HCT116 (cell line): ENCODE measurements at places on chromosomes 3 and 15.

GRCh38 chr15:32889214-32889613, 171.4 kb downstream of the GREM1 start:
- no peak for DNase-seq

DNA sequence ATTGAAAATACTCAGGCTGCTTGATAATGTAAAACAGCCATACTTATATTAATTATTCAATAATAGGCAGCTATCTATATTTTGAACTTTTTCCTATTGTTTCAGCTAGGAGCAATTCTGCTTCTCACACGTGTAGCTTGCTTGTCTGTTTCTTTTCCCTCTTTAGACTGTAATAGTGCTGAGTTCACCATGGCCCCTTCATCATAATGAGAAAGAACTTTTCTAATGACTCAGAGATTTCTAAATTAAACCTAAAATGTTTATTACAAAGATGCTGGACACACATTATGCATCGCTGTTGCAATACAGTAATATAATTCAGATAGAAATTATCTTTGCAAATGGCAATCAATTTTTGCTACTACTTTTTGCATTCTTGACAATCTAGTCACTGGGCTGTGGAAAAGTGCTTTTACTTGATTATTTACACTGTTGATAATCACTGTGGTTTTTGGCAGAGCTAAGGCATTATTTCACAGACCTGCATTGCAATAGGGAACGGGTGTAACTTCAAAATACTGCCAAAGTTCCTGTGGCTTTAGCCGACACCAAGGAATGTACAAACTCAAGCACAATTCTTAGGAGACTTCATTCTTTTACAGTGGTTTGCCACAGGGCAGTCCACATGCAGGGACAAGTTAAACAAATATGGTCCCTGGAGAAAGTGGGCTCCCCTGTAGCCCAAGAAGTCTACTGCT, 281.0 kb upstream of the TBL1XR1 start:
- DNase-seq, result peak; percentile 56

GRCh38 chr3:124325248-124325647, 333.3 kb upstream of the ROPN1 start:
- DNase-seq, result no peak

- peak; percentile 71 for DNase-seq
Observed at GRCh38 chr15:51649659-51650521, 27.3 kb upstream of the DMXL2 start.

DNA sequence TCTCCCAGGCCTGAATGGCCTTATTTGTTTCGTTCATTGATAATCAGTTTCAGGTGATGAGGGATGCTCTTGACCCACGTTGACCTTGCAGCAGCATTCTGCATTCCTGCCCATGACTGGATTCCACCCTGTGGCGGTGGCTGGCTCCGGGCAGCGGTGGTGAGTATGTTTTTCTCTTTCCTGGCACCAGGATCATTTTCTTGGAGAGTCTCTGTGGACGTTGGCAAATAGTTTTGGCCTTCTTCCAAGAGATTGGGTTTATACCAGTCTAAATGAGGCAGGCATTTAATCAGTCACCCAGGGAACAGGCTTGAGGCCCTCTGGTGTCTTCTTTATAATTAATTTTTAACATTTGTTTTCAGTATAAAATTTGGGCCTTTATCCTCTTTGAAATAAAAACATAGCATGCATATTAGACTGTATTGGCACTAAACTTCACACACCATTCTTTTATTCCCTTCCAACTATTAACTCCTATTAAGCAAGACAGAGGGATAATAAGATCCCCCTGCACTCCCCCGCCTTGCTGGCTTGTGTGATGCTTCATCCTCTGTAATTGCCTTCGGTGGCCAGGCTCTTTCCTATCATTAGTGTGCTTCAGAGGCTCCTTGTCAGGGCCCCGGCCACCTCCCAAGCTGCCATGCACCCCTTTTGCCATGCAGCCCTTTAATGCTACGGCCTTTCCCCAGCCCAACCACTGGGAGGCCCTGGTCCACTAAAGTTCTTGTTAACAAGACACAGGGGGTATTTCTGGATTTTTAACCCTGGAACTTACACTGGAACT, 176.2 kb upstream of the TOPAZ1 start:
- DNase-seq, result no peak

GRCh38 chr3:46236294-46237054, 5.8 kb upstream of the CCR3 start:
- no peak for DNase-seq

GRCh38 chr3:14549256-14549919, 9.2 kb upstream of the GRIP2 start:
- peak; percentile 15 for DNase-seq

- no peak for DNase-seq
Observed at GRCh38 chr3:111852540-111852939, 6.5 kb upstream of the PHLDB2 start.

GRCh38 chr3:142318331-142318730, 92.9 kb upstream of the GK5 start:
- DNase-seq, result no peak

DNA sequence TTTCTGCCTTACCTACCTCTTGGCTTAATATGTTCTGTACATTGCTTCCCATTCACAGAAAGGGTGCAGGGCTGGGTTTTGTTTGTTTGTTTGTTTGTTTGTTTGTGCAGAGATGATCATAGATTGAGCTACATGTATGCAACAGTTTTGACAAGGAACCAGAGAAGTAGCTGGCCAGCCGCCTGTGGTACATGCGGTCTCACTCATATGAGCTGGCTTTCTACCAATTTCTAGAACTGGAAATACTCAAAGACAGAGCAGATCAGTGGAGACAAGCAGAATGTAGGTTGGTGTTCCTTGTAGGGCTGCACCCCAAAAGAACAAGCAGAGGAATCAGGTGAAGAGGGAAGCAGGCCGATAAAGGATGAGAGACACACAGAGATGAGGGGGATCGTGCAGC, 502.7 kb downstream of the SOX2 start:
- no peak for DNase-seq

DNA sequence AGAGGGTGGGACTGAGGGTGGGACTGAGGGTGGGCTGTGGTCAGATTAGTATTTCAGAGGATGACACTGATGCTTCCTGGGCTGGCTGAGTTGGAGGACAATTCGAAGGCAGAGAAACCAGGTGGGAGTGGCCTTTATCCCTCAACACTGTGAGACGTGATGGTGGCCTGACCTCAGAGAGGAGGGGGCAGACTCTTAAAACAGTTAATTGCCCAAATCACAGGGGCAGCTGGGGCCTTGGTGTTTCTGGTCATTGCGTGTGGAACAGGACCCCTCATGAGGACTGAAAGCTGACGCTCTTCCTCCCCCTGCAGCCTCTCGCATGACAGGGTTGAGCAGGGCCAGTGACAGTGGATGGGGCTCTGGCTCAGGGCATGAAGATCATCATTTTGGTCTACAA, 18.7 kb downstream of the DNASE1L3 start:
- no peak for DNase-seq

DNA sequence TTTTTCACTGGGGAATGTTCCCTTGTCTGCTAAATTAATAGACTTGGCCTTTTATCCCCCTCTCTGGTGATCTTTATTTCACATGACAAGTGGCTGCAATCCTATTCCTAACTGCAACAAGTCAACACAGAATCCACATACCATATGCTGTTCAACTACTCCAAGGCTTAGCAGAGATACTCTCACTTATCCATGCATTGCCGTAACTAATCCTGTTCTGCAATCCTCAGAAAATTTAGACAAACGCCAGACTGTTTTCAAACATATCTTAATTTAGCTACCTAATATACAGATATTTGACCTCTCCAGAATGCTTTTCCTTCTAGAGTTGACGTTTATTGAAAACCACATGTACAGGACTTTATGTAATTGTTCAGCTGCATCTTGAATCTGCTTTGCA, 37.9 kb downstream of the EID1 start:
- DNase-seq, result no peak

DNA sequence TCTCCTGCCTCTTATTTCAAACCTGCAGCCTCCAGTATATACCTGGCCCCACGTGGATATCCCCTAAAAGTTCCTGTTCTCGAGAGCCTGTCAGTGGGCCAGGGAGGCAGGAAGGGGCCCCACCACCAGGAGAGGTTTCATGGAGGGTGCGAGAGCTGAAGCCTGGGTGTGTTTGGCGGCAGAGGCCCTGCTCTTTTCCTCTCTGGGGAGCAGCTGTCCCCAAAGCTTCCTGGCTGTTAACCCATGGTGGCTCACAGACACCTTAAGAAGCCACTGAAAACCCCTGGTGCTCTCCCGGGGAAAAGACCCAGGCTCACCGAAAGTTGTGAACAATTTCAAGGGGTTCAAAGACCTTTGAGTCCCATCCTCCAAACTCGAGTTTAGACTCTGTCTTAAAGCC, 1.1 kb downstream of the PRRT3 start:
- DNase-seq, result no peak

DNA sequence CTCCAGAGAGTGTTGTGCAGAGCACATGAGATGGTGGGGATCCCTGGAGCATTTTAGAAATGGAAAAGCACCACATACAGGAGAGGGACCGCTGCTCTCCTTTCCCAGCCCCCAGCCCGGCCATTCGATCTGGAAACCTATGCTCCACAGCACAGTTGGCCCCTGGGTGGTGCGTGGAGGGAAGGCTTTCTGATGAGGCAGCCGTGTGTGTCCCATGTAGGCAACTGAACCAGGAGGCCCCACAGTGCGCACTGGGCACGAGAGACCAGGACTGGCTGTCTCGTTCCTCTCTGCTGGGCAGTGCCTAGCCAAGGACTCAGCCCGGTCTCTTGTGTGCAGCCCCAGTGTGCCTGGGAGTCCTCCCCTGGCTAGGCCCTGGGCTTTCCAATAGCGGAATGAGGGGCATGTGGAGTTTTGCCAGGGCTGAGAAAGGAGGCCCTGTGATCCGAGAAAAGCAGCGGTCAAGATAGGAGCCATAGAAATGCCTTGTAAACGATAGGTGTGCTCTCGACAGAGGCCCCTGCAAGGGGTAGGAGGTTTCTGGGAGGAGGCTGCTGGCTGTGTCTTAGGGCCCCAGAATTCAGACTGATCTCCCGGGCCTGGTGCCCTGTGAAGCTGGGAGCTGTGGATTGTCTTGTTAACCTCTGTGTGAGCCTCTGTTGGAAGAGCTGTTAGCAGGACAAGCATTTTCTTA, 39.0 kb downstream of the CHDH start:
- DNase-seq, result no peak

DNA sequence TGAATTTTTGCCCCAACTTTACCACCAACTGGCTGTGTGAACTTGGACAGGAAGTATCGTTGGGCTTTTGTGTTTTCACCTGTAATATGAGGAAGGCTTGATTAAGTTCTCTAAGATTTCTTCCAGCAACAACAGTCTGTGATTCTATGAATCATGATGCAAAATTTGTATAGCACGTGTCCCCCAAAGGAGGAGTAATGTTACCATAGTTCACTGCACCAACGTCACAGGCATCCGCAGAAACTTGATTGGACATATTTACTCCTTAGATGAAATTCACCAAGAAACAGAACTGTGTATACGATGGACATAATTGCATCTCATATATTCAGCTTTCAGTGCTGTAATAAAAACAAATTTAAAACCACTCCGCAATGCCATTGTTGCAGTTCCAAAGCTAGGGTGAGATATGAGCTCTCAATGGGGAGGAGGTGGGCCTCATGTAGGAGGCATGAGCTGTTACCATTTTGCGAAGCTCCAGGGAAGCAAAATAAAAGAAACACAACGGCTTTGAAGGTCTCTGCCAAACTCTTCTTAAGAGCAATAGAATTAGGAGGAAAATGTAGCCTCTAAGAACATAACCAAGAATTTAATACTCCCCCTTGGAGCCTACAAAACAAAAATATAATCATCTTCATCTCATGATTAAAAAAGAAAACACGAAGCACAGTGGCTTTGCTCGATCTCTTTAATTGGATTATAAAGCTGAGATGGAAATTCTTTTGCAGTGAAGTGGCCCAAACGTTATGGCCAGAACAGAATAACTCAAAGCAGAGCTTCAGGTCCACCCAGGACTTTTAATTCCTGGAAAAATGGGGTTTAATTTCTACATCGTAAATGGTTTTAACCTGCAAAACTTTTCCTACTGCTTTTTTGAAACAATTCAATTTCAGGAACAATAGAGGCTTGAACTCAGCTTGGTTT, 80.7 kb downstream of the CHST2 start:
- DNase-seq, result no peak

- no peak for DNase-seq
Observed at GRCh38 chr3:126784254-126784653, 80.2 kb downstream of the CHCHD6 start.

DNA sequence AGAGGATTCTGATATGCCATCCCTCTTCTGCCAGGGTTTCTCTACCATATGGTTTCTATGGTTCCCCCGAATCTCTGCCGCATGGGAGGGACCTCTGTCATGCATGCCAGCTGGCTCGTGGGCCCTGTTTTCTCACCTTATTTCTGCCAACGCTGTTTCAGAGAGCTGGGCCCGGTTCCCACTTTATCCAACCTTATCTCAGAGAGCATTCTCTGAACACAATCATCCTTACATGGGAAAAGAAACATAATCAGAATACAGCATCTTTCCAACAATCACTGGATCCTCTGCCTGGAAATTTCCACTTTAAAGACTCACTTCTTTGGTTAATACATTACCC, 234.5 kb upstream of the ZBTB20 start:
- DNase-seq, result no peak

GRCh38 chr3:10164546-10165393, at the start of gene IRAK2:
Gene IRAK2, plus strand, starts transcription at chr3:10164919. Its CDS starts 36 bp downstream, at chr3:10164955.
- peak; percentile 22 for DNase-seq

DNA sequence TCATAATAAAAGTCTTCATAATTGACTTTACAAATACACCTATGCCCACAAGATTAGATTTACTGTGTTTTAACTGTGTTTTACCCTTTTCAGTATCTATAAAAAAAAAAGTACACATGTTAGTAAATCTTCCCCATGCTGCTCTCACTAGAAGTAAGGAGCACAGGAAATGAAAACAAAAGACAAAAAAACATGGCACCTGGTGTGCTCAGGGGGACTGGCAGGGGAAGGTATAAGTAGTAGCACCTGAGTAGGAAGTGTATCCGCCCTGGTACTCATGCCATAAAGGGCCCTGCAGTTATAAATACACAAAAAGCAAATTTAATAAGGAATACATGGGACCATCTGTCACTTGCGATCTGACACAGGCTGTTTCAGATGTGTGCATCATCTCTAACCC, 8.9 kb upstream of the ALDH1A2 start:
- DNase-seq, result no peak

GRCh38 chr15:58332676-58333400, 99.0 kb upstream of the LIPC start:
- DNase-seq, result no peak

DNA sequence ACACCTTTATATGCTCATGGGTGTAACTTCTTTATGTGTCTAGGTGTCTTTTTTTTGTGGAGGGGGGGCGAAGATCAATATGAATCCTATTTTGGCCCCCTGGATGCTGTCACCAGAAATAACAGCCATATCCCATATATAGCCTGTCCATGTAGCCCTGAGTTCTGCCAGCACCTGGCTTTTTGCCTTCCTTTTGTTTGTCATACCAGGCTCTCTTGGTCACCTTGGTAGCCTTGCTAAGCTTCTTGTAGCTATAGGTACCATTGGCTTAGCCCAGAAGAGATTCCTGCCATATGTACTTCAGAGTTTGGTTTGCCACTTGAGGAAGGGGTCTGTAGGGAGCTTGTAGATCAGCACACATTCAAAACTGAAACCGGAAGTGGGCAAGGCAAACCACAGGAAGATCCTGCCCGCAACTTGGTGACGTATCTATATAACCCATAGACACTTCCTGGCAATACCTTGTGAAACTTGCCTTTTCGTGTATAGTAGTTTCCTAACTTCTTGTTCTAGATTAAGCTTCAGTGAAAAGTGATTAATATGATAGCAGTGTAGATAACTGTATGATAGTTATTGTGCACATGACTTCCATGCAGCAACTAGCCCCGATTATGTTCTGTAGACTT, 11.9 kb downstream of the RASA2 start:
- DNase-seq, result no peak

GRCh38 chr3:172256101-172256734, 192.0 kb downstream of the GHSR start:
- DNase-seq, result no peak

- no peak for DNase-seq
Observed at GRCh38 chr3:108983051-108983450, 29.4 kb upstream of the GUCA1C start.
